Smooth muscle cell of the brain vasculature (primary cell): ENCODE measurements at places on chromosomes 4 and X.
A peak's percentile ranks its signal among the peaks of the same experiment; 100 is the strongest.

DNA sequence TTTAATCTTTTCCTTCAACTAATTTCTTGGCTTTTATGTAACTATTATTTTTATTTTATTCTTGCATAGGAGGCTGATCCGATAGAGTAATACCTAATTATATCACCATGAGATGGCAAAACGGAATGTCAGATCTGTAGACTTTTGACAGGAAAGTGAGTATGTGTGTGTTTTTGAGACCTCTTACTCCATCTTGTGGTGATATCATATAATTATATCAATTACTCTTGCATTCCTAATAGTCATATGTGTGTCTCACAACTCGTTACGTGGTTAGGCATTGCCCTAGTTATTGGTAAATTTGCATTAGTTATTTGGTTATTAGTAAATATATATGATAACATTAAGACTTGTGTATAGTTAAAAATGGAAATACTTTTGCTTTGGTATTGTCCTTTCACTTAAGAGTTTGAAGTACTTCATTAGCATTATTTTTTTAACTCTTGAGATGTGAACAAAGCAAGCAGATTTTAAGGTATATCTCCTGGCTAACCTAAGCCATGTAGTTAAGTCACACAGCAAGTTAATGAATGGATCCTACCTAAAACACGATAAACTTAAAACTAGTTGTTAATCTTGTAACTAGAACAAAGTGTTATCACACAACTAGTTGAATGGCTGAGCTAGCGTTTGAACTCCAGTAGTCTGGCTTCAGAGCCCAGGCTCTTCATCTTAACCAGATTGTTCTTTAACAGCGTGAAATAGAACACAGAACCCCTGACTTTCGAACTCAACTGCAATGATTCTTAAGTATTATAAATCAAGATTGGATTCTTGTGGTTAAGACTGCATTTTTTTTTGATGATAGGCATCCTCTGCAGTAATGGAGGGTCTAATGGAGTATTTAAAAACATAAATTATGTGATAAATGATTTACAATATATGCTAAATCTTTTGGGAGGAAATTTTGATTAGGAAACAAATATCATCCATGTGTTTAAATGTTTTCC, 67.1 kb downstream of the PGRMC2 start:
- DNase-seq, result no peak

GRCh38 chr4:99587803-99588202, 13.2 kb downstream of the MTTP start:
- no peak for DNase-seq

DNA sequence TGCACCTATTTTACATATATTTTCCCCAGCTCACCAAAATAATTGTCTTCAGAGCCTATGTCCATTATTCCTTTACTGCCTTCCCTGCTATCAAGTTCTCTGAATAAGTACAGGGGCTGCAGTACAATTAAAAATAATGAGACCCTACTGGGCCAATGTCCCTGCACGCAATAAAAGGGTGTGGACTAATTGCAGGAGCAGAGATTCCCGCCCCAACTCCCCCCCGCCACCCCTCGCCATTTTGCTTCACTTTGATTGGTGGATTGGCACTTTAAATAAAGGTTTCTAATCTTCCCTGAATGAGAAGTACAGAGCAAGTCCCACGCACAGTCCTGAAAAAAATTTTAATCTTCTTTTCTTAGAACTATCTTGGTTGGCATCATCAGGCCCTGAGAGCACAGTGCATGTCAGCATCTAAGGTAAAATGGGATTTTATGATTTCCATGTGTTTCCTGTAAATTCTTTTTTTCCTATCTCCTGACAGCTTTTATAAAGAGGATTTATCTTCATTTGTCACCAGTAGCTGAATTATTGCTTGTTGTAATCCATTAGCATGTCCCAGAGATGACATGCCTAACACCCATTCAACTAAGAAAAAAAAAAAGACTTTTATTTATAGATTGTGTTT, at the start of gene AMBN:
Gene AMBN (plus strand): TSS at position 302 of the 628 bp plus-strand sequence. CDS start 103 bp downstream, at position 405.
- DNase-seq, result no peak

DNA sequence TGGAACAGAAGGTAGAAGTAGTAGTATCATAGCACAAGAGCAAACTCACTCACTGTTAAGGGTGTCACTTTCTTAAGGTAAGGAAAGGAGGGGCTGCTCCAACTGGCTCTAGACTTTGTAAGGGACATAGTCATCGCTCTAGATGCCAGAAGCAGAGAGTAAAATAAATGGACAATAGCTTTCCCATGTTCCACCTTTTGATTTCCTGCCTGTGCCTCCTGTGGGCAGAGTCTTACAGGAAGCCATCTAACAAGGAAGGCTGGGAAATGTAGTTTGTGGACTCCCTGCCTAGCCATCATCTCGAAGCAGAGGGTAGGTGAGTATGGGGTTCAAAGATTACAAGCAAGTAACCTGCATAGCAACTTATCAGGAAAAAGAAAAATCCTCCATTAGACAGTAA, 1.7 kb upstream of the METTL14 start:
- DNase-seq, result no peak

- DNase-seq, result no peak
Observed at GRCh38 chrX:107894038-107894437, 68.4 kb downstream of the MID2 start.

DNA sequence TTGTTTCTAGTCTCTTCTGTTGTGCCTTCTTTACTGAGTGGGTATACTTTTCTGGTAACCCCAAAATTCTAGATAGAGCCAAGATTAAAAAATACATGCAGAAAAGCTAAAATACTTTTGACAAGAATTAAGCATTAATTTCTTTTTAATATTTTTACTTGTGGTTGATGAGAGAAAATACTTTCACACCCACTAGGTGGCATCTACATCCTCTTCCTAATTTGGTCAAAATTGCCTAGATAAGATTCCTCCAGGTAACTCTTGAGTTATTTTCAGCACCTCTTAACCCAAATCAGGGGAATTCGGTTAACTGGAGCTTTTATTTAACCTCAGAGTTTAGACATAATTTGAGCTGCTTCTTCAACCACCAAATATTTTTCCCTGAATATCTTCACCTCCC, 28.4 kb upstream of the COX7B2 start:
- no peak for DNase-seq

DNA sequence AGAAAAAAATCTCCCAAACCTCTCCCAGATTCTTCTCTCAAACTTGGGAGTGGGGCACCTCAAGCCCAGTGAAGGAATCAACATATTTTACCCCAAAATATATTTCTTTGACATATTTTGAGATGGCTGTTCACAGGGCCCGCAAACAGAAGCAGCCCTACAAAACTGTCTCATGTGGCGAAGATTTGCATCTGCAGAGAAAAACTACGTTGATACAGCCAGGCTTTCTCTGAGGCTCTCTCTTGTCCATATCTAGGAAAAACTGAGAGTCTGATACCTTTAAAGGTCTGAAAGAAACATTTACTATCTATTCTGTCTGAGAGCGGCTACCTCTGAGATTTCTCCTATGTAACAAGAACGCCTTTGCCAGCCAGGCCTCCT, 23.3 kb upstream of the TMSB4X start:
- DNase-seq, result no peak

GRCh38 chr4:39335566-39335965, 30.6 kb downstream of the RFC1 start:
- DNase-seq, result no peak

GRCh38 chrX:16671005-16671404, 21.0 kb downstream of the S100G start:
- DNase-seq, result peak; percentile 13

DNA sequence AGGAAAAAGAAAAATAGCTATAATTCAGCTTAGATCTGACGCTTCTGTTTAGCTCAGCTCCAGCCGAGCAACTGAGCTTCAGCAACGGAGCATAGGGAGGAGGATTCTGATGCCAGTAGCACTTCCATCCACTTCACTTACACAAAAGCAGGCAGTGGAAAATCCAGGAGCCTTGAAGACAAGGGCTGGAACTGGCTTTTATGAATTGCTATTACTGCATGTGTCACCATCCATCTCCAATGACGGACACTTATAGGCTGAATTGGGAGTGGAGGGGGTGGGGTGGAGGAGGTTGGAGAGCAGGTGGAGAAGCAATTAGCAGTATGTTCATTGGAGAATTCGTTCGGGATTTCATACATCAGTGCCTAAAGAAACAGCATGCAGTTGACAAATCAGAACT, 15.6 kb downstream of the ENOX2 start:
- no peak for DNase-seq

GRCh38 chr4:38924353-38924752, 56.7 kb downstream of the FAM114A1 start:
- no peak for DNase-seq

GRCh38 chr4:3318561-3319021, 25.8 kb downstream of the RGS12 start:
- DNase-seq, result no peak

- no peak for DNase-seq
Observed at GRCh38 chrX:109943740-109944092, 59.2 kb upstream of the TMEM164 start.

DNA sequence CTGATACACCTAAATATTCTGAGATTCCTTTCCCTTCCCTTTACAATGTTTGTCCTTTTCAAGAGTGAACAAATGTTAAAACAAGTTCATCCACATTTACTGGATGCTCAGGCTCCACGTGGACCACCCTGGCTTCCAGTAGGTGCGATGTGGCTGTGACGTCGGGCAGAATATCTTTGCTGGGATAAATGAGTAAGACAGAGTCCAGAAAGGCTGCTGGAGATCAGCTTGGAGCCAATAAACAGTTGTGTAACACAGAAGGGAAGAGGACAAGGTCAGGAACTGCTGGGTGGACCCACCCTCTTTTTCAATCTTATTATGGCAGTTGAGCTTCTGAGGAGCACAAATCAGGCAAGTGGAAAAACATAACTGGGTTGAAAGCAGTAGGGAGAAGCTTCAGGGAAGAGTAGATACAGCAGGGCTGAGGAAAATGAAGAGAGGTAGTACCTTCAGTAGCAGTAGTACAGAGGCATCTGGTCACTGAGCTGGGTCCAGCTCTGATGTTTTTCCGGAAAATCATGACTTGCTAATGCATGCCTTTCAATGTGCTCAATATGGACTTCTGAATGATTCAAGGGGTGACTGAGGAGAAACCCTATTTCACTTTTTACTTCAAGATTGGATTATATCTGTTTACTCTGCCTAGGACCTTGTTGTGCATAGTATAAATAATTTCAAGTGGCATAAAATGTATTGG, 171.8 kb upstream of the MAD2L1 start:
- DNase-seq, result no peak

DNA sequence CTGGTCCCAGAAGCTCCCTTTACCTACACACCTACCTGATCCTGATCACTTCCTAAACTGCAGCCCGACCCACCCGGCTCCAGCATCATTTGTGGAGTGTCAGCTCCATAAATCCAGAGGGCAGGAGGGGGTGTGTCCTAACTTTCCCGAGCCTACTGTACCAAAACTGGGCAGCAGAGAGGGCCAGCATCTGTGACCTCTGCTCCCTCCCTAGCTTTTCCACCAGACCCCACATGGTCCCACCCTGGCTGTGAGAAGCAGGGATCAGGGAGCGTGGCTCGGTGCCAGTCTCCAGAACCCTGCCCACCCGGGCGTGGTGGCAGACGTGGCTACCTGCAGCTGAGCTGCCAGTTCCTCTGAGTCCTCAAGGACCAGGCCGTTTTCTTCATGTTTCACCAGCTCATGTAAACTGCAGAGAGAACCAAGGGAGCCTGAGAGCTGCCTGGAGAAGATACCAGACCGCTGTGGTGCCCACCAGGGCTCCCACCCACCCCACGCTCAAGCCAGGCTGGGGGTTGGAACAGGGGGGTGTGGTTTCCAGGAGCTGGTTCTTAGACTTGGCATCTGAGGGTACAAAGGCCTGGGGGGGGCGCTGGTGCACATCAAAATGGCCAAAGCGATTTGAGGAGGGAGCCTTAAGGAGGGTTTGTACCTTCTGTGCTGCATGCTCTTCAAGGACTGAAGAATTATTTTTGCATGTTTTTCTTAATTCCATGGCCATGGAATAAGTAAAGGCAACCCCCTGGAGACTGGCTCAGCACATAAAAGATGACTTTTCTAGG, 76.7 kb upstream of the DRD5 start:
- no peak for DNase-seq

DNA sequence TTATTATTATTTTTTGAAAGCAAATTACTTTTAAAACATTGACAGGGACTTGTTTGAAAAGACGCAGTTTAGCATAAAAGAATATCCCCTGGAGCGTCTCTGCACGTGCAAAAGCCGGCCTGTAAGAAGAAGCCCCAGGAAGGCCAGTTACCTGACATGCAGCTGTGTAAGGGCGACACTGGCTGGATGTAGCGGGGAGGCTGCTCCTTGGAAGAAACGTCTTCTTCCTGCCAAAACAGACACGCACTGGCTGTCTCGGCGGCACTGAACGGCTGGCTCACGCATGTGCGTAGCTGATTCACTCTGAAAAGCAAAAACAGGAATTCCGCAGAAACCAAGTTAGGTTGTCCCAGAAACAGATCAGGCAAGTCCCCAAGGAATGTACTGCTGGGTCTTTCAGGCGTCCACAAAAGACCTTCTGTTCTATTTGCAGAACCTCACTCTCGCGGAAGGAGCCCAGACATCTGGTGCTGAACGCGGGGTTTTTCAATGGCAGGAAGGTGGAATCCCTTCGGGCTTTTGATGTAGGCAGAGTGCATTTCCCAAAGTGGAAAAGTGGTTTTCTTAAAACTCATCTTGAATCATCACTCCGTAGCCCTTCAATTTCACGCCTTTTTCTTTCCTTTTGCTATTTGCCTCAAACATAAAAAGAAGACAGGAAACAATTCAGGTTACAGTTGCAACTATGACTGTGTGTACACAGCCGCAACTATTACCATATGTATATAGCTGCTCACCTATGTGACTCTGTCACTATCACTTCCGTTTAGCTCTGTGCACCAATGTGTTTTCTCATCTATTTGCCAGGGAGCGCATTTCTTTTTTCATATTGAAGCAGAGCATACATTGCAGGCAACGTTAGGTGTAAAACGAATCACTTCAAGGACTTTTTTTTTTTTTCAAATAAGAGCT, 38.1 kb upstream of the ARSH start:
- peak; percentile 17 for DNase-seq

GRCh38 chrX:22800806-22801205, 199.0 kb upstream of the DDX53 start:
- DNase-seq, result no peak

DNA sequence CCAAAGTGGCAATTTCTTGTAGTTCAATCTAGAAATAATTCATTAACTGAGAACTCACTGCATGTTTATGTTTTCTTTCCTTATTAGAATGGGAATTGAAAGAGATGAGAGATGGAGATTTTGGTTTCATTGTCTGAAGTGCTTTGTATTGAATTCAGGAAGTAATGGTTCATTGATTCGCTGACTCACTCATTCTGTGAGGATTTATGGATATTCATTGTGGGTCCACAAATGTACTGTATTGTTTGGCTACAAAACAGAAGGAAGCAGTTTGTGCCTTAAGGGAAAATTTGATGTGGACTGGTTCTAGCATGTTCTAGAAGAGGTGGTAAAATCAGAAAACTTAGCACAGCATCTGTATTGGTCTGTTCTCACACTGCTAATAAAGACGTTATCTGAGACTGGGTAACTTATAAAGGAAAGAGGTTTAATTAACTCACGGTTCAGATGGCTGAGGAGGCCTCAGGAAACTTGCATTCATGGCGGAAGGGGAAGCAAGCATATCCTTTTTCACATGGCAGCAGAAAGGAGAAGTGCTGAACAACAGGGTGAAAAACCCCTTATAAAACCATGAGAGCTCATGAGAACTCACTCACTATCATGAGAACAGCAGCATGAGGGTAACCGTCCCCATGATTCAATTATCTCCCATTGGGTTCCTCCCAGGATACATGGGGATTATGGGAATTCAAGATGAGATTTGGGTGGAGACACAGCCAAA, 132.3 kb upstream of the VCX3A start:
- no peak for DNase-seq
